ENCODE measurements at places on chromosomes 16 and 17.

DNA sequence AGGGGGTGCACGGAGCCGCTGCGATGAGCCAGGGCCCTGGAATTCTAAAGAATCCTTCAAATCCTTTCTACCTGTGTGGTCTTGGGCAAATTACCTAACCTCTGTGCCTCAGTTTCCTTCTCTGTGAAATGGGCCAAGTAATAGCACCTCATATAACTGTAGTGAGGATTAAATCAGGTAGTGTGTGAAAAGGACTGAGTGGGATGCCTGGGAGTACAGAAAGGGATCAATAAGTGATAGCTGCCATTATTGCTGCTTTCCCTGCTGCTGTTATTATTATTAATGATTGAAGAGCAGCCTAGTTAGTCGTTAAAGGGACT, 958 bp downstream of the SCNN1G start:
- no peak for DNase-seq

GRCh38 chr17:14303343-14304221, 2.7 kb downstream of the HS3ST3B1 start:
- DNase-seq = no peak

- DNase-seq = no peak
These were observed 79.6 kb downstream of the BRIP1 start for GRCh38 chr17:61783556-61784304.

DNA sequence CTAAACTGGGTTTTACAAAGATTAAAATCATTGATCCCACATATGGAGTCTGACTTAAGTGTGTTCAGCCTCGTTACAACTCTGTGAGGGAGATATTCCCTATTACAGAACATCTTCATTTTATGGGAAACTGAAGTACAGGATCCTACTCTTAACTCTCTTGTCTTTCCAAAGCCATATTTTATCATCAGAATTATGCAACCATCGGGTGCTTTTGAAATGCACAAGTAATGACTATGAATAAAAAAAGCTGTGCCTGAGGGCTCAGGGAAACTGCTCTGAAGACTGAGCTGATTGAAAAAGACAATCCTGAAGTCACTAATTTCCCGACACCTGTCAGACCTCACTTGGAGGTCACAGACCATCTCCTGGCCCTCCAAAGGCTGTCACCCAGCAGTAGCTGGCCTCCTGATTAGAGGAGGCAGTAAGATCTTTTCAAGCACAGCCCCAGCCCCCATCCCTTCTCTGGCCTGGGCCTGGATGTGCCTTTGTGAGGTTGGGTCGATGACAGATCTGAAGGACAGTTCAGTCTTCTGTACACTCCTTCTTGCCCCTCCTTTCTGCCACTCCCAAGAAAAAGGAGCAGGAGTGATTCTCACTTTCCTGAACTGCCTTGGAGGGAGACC, 5.6 kb downstream of the AKAP1 start:
- DNase-seq = no peak

DNA sequence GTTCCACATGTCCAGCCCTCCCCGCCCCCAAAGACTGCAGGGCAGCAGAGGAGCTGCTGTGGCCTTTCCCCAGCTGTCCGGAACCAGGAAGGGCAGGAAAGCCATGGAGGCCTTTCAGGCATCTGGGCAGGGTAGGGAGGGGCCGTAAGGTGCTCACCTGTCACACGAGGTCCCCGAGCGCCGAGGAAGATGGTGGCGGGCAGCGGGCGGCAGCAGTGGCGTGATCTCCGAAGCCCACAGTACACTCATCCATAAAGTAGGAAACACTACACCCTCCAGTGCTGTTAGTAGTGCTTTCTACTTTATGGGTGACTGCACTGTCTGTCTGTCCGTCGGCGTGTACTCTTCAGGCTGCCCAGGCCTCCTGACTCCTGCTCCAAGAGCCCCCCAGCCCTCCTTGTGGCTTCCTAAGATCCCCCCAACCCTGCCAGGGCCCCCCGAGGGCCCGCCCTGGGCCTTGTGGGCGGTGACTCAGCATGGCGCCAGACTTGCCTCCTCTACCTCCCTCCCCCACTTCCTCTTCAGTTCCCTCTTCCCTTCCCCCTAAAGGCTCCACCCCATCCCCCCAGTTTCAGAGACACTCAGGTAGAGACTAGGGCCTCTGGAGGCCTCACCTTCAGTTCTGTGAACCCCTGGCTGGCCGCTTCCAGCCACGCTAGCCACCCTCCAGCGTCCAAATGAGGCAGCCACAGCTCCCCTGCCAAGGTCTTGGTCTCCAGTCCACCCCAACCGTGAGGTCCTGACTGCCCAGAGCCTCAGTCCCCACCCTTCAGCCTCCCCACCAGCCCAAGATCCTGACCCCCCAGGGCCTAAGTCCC, 2.6 kb upstream of the TSPOAP1 start:
- no peak for DNase-seq

DNA sequence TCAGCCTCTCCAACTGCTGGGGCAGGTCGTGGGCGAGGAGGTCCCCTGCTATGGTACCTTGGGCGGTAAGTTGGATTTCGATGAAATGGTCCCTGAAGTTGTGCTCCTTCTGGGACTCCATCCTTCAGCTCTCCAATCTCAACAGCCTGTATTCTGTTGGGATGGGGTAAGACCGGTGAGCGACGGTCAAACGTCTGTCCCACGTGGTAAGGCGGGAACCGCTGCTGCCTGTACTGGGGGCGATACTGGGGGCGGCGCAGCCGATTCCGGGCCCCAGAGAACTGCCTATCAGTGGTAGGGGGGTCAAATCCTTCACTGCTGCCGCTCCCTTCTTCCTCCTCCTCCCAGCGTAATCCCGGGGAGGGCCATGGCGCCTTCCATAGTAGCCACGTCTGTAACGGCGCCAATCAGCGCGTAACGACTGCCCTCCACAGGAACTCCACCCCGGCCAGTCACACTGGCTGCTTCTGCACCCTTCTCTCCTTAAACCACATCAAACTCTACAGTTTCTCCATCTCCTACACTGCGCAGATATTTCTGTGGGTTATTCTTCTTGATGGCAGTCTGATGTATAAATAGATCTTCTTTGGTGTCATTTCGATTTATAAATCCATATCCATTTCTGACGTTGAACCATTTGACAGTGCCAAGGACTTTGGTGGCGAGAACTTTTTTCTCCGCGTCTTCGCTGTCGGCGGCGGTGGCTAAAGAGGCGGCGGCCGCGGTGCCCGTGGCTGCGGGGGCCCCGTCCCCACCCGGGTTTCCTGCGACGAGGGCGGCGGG, 41.1 kb downstream of the AHSP start:
- no peak for DNase-seq

DNA sequence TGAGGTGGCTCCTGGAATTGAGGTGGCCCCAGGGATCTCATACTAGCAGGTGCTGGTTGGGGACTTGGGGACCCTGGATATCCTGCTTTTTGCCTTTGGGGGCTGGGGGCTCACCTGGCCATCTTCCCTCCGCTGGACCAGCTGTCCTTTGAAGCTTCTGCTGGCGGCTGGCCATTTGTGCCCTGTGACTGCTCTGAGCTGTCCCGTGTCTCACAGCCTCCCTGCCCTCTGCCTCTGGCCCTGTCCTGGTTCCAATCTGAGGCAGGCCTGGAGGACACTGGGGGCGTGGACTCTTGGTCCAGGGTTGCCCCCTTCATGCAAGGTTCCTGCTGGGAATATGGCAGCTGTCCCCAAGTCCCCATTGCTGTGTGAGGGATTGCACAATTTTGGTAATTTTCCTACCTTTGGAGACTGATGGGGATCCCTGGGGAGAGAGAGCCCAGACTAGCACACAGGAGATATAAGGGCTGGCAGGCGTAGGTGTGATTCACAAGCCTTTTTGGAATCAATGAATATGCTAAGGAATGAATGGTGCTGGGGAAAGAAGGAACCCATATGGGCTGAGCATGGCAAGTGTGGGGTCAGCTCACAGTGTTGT, 19.2 kb downstream of the ADCY7 start:
- DNase-seq = no peak

- DNase-seq = no peak
These were observed 32.3 kb upstream of the PVALEF start for GRCh38 chr17:81132770-81133723.

DNA sequence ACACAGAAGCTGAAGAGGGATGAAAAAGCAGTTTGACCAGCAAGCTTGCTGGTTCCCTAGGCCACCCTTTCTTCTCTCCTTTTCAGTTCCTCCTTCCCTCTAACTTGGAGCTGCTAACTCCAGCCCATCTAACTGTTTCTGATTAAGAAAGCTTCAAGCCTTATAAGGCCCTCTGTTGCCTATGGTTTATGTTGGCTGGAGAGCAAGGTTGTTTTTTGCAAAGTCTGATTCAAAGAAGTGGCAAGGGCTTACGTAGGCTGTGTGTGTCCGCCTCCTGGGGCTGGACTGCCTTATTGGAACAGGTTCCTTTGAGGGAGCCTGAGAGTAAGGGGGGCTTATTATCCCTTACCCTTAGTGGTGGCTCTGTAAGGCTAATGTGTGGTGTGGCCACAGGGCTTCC, 7.1 kb downstream of the AKAP1 start:
- no peak for DNase-seq

DNA sequence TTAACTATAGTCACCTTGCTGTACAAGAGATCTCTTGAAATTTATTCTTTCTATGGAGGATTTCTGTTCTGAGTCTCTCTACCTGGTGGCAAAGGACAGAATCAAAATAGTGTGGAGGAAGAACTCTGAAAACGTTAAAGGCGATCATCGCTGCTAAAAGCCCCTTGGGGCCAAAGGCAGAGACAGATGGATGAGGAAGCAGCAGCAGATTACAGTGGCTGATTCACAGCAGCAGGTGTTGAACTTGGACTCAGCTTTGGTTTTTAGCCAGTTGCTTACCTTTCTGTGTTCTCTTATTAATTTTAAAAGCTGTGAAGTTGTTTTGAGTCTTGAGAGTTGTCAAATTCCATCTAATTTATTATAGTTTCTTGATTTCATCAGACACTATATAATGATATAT, 956.1 kb upstream of the GOT2 start:
- no peak for DNase-seq

DNA sequence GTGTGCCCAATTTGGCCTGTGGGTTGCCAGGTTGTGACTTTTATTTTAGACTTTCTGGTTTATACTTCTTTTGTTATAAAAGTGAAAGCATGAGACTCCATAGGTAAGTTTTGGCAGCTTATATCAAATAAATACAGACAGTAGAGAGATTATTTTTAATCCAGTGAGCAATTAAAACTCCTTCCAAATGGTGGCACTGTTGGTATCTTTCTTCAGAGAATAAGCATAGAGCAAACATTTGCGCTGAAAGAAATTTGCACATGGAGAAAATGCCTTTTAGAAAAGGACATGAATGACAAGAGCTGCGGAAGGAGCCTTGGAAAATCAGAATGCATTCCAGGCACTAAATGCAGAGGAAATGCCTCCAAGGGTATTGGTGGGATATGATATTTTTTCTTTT, 46.1 kb upstream of the DNAJA2 start:
- DNase-seq = peak; percentile 23

- no peak for DNase-seq
These were observed 58.4 kb downstream of the PHKB start for GRCh38 chr16:47519546-47519945.

- DNase-seq = no peak
These were observed 71.4 kb upstream of the IRX6 start for GRCh38 chr16:55252577-55252976.

- no peak for DNase-seq
These were observed 13.0 kb upstream of the DRG2 start for GRCh38 chr17:18074566-18075272.

GRCh38 chr16:12868169-12868568, 33.2 kb upstream of the SHISA9 start:
- no peak for DNase-seq

DNA sequence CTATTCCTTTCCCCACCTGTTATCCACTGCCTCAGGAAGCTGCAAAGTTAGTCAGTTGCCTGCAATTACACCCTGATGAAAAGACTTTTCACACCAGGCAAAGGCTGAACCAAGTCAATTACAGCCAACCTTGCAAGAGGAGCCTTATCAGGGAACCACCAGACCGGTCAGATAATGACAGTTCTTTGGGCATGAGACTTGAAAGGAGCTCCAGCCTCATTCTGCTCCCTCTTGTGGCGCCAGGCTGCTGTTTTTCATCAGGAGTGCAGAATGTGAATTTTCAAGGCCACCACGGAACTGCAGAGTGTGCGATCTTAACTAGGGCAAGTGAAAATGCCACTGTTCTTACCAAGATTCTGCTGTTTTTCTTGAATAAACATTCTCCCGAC, 22.5 kb downstream of the DNAI2 start:
- peak; percentile 21 for DNase-seq

- no peak for DNase-seq
These were observed 31.1 kb upstream of the HELZ start for GRCh38 chr17:67276075-67276474.

DNA sequence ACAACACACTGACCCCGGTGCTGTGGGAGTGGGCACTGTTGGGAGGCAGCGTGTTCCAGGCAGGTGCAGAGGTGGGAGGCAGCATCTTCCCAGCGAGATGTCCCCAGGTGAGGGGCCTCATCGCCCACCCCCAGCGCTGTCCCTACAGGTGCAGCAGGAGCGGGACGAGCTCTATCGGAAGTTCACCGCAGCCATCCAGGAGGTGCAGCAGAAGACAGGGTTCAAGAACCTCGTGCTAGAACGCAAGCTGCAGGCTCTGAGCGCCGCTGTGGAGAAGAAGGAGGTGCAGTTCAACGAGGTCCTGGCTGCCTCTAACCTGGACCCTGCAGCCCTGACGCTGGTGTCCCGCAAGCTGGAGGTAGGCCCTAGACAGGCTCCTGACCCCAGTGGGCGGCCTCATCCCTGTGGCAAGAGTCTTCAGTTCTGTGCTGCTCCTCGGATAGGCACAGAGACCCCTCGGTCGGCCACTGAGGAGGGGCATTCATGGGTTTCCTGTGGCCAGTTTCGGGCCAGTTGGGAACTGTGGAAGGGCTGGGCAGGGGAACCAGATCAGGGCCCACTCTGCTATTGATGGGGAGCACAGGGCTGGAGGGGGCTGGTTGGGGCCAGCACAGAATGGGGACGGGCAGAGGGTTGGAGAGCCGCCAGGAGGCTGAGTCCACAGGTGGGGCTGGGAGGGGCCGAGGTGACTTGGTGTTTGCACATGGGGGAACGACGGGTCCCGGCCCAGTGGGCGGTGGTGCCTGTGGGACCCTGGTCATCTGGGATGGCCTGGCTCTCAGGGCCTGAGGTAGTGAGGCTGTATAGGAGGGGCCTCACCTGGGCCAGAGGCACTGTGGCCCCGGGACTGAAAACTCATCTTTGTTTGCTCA, 21.1 kb upstream of the DBNDD1 start:
- DNase-seq = no peak

GRCh38 chr17:72406498-72406897, 285.7 kb downstream of the SOX9 start:
- DNase-seq = no peak

DNA sequence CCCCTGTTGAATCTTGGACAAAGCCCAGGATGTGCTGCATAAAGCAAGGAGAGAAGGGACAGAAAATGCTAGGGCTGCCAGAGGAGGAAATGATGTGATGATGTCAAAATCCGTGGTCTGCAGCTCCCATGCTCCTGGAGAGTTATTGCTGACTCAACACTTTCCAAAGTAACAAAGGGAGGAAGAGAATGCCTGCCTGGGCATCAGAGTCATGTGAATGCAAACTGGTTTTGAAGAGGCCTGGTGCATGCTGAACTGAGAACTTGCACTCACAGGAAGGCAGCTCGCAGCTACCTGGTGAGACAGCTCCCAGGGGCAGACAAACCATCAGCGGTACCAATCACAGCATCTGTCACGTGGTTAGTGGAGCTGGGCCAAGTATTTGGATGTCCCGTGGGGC, 2.8 kb downstream of the MARVELD3 start:
- no peak for DNase-seq

GRCh38 chr17:8696906-8697305, 47.7 kb downstream of the CCDC42 start:
- DNase-seq = no peak
